ENCODE measurements at places on chromosomes 3 and 15. TPM values are rescaled to one million over a fixed set of nuclear protein-coding genes. Genes with fewer than 3 reads are reported as not detected.

GRCh38 chr3:99484871-99485270 is 153.5 kb upstream of the COL8A1 start:
- no peak overlapping the region for H3K4me3 ChIP-seq
- peak overlapping the region; percentile 63 for H3K27ac ChIP-seq
- H3K4me1 ChIP-seq = peaks cover 23% of the 10 kb centered on the region
- DNase-seq = peak; percentile 81
- H3K36me3 ChIP-seq = no peaks in the 10 kb centered on the region

DNA sequence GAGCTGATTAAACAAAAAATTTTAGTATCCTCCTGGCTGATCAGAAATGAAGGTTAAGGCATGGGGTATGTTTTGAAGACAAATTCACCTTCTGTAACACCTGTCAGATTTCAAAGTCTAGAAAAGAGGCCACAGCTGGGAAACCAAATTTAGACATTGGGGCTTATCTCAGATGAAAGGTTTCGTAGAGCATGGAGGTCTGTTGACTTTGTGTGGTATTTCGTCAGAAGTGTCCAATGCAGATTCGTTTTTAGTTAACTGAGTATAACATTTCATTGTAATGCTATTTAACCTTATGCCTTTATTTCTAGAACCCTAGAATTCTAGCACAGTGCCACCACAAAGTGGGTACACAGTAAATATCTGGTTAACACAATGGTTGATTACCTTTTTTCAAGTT is 61.7 kb downstream of the FNDC3B start:
- H3K27me3 ChIP-seq = no peaks in the 10 kb centered on the region
- peaks cover 55% of the 10 kb centered on the region for H3K4me1 ChIP-seq
- no peak overlapping the region for H3K27ac ChIP-seq
- DNase-seq = no peak

- H3K36me3 ChIP-seq = no peaks in the 10 kb centered on the region
- no peak overlapping the region for H3K4me3 ChIP-seq
- H3K27me3 ChIP-seq = no peaks in the 10 kb centered on the region
- no peak overlapping the region for H3K27ac ChIP-seq
- no peak for DNase-seq
- no peaks in the 10 kb centered on the region for H3K4me1 ChIP-seq
These were observed 372.5 kb downstream of the NLGN1 start for GRCh38 chr3:173770011-173770410.

DNA sequence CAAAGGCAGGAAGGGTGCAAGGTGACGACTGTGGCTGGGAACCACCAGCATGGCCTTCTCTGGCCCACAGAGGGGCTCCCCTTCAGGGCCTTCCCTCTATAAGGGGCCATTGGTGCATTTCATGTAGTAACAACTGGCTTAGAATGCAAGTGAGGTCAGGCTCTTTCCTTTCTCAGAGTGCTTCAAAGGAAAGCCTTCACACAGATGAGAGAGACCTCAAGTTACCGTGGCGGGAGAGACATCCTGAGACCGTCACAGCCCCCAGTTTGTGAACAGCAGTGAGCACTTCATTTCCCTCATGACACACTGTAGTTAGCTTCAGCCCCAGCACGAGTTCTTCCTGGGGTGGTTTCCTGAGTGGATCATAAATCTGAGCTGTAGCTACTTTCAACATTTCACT is 96.6 kb upstream of the LIMD1 start:
- no peaks in the 10 kb centered on the region for H3K27me3 ChIP-seq
- no peak overlapping the region for H3K27ac ChIP-seq
- H3K4me3 ChIP-seq = no peak overlapping the region
- peaks cover 4% of the 10 kb centered on the region for H3K36me3 ChIP-seq
- DNase-seq = no peak
- no peaks in the 10 kb centered on the region for H3K4me1 ChIP-seq

GRCh38 chr15:81388436-81388770 is 14.4 kb upstream of the TMC3 start:
- H3K36me3 ChIP-seq = no peaks in the 10 kb centered on the region
- no peak overlapping the region for H3K4me3 ChIP-seq
- no peak for DNase-seq

DNA sequence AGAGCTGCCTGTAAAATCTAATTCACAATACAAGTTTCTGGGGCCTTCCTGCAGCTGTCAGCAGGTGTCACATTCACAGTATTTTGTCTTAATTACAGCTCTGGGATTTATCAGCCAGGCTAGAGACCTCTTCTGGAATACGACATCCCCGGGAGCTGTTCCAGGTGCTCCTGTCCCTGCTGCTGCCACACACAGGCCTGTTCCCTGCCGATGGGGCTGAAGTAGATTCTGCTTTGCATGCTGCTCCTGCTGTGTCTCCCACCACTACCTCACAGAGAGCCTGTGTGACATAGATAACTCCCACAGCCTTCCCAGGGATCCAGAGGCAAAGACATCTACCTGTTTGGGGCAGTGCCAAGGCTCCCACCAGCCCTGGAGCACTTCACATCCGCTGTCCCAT is 20.4 kb downstream of the COLQ start:
- H3K27ac ChIP-seq = no peak overlapping the region
- peaks cover 6% of the 10 kb centered on the region for H3K4me1 ChIP-seq
- H3K4me3 ChIP-seq = no peak overlapping the region
- no peaks in the 10 kb centered on the region for H3K36me3 ChIP-seq
- DNase-seq = no peak

DNA sequence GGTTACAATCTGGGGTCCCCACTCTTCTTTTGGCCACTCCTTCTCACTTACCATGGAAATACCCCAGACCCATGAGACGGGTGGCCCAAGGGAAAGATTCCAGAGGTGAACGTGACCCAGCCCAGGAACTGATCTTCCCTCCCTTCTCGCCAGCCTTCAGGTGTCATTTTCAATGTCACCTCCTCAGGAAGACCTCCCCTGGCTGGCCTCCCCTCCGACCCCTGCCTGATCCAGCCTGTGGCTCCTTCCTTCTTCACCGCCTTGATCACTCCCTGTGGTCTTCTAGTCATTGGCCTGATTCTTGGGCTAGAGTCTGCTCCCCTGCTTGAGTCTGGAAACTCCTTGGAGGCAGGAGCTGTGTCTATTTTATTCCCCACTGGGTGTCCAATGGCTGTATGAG is 146.1 kb downstream of the SMAD6 start:
- H3K27me3 ChIP-seq = no peaks in the 10 kb centered on the region
- DNase-seq = peak; percentile 18
- H3K4me1 ChIP-seq = peaks cover 30% of the 10 kb centered on the region
- no peak overlapping the region for H3K27ac ChIP-seq
- H3K36me3 ChIP-seq = peaks cover 38% of the 10 kb centered on the region

DNA sequence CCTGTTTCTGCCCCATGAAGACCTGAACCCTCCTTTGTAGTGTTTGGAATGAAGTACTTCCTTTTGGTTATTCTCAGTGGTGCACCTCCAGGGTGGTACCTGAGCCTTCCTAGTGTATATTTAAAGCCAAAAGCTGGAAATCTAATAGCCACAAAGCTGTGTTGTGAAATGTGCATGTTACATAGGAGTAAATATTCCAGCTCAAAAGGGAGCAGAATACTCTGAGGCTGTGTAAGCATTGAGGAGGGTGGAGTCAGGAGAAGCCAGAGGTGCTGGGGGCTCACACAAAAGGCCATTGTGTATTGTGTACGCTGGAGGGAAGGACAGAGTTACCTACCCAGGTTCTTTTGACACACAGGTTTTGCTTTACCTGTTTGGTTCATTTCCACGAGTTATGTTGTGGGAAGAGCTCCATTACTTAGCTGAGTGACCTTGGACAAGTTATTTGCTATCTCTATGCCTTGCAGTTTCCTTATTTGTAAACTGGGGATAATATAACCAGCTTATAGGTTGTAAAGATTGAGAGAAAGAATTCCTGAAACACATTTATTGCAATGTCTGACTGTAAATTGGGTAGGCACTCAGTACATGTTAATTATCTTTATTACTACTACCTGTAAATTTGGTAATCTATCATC is 24.7 kb downstream of the GPR171 start:
- no peak for DNase-seq
- H3K27me3 ChIP-seq = peaks cover 5% of the 10 kb centered on the region
- H3K4me1 ChIP-seq = no peaks in the 10 kb centered on the region

GRCh38 chr3:37823189-37823588 is 38.5 kb upstream of the CTDSPL start:
- H3K27me3 ChIP-seq = no peaks in the 10 kb centered on the region
- no peak for DNase-seq
- H3K27ac ChIP-seq = no peak overlapping the region
- H3K4me1 ChIP-seq = no peaks in the 10 kb centered on the region
- no peaks in the 10 kb centered on the region for H3K36me3 ChIP-seq

DNA sequence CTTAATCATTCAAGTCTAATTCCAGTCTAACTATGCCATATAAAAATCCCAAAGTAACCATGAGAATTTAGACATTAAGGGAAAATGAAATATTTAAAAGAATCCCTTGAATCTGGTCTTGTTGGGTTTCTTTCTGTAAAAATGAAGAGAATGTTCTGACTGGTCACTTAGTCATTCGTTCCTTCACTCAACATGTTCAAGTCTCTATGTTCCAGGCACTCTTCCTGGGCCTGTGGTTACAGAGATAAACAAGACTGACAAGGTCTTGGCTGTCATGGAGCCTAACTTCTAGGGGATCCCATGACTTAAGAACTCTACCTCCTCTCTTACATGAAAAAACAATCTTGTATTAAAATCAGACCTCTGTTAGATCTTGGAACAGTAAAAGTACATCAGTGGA is 638.6 kb upstream of the TBL1XR1 start:
- peak overlapping the region; percentile 38 for H3K27ac ChIP-seq
- H3K27me3 ChIP-seq = no peaks in the 10 kb centered on the region
- H3K4me1 ChIP-seq = peaks cover 23% of the 10 kb centered on the region
- DNase-seq = peak; percentile 66

GRCh38 chr15:41115161-41115651 is 874 bp downstream of the INO80 start:
- DNase-seq = no peak
- H3K4me1 ChIP-seq = peaks cover 8% of the 10 kb centered on the region
- no peaks in the 10 kb centered on the region for H3K27me3 ChIP-seq
- peak overlapping the region; percentile 99 for H3K27ac ChIP-seq
- peak overlapping the region; percentile 94 for H3K4me3 ChIP-seq
- H3K36me3 ChIP-seq = peaks cover 25% of the 10 kb centered on the region

GRCh38 chr15:47846876-47847275 is 129.6 kb downstream of the SEMA6D start:
- H3K36me3 ChIP-seq = no peaks in the 10 kb centered on the region
- H3K4me3 ChIP-seq = no peak overlapping the region
- no peak for DNase-seq
- no peaks in the 10 kb centered on the region for H3K27me3 ChIP-seq
- H3K4me1 ChIP-seq = no peaks in the 10 kb centered on the region
- no peak overlapping the region for H3K27ac ChIP-seq

DNA sequence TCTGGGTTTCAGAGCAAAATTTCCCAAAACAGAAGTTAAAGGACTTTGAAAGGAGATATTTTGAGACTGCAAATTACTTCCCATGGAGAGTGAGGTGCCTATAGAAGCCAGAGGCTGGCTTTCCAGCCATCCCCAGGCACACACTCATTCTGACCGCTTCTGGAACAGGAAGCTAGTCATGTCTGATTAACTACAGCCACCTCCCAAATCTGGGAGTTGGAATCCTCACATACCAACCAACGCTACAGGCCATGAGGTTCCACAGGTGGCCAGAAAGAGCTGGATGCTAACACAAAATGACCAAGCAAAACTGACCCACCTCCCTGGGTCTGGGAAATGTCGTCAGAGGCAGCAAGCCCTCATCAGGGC is 87.2 kb downstream of the SNRK start:
- no peaks in the 10 kb centered on the region for H3K27me3 ChIP-seq
- no peaks in the 10 kb centered on the region for H3K4me1 ChIP-seq
- DNase-seq = no peak
- no peak overlapping the region for H3K4me3 ChIP-seq
- no peaks in the 10 kb centered on the region for H3K36me3 ChIP-seq
- no peak overlapping the region for H3K27ac ChIP-seq

- no peak overlapping the region for H3K4me3 ChIP-seq
- no peak for DNase-seq
- H3K27me3 ChIP-seq = no peaks in the 10 kb centered on the region
These were observed 492.4 kb upstream of the FRG2C start for GRCh38 chr3:75171630-75172230.

- H3K27me3 ChIP-seq = no peaks in the 10 kb centered on the region
- peaks cover 20% of the 10 kb centered on the region for H3K36me3 ChIP-seq
- DNase-seq = no peak
- no peaks in the 10 kb centered on the region for H3K4me1 ChIP-seq
These were observed 14.1 kb downstream of the PARL start for GRCh38 chr3:183870563-183870962.

DNA sequence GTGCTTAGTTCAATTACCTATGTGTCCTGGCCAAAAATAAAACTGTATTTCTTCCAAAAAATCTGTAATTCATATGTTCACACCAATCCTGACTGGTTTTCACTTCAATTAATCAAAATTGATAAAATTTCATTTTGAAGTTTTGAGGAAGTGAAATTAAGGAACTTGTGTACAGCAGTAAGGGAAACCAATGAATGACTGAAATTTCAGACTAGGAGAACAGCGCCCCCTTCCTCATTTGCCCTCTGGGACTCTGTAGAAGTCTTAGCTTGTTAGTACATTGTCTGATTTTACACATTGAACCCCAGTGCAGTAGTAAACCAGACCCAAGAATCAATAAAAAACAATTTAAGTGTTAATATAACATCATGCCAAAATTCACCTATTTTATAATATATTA is 495.3 kb upstream of the AGTR1 start:
- no peaks in the 10 kb centered on the region for H3K36me3 ChIP-seq
- no peaks in the 10 kb centered on the region for H3K4me1 ChIP-seq
- H3K4me3 ChIP-seq = no peak overlapping the region
- no peak overlapping the region for H3K27ac ChIP-seq
- no peaks in the 10 kb centered on the region for H3K27me3 ChIP-seq
- DNase-seq = no peak

DNA sequence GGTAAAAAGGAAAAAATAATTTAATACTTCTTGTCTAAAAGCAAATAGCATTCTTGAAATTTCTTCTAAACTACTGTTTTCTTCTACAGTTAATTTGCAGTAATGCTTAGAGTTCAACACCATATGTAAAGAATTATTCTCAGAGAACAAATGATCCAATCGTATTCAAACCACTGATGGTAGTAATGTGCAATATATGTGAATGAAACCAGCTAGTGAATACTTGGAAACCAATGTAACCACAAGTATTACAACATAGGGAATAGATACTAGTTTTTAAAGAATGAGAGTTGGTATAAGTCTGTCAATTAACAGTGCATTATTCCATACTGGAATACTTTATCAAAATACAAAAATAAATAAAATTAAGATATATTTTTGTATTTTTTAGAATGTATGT is 850.0 kb downstream of the DIPK2A start:
- H3K27ac ChIP-seq = no peak overlapping the region
- no peaks in the 10 kb centered on the region for H3K4me1 ChIP-seq
- DNase-seq = no peak
- no peaks in the 10 kb centered on the region for H3K27me3 ChIP-seq
- no peak overlapping the region for H3K4me3 ChIP-seq

Gene NDN
- total RNA-seq = 41.2 TPM

Gene CIAO2A
- total RNA-seq = 182 TPM

Gene ADAMTS17
- total RNA-seq = 0.50 TPM

Gene GRK7
- not detected for total RNA-seq

Gene GOLGA8A
- 3.4 TPM for total RNA-seq

Gene CPNE9
- not detected for total RNA-seq
